ENCODE measurements at places on chromosomes 7 and 10.

GRCh38 chr10:9198611-9199010 lies 1144.1 kb downstream of the GATA3 start:
- DNase-seq, result no peak

- DNase-seq, result no peak
These were observed 7.5 kb downstream of the MET start for GRCh38 chr7:116679500-116679899.

- no peak for DNase-seq
These were observed 11.3 kb downstream of the INPP5A start for GRCh38 chr10:132548869-132549268.

DNA sequence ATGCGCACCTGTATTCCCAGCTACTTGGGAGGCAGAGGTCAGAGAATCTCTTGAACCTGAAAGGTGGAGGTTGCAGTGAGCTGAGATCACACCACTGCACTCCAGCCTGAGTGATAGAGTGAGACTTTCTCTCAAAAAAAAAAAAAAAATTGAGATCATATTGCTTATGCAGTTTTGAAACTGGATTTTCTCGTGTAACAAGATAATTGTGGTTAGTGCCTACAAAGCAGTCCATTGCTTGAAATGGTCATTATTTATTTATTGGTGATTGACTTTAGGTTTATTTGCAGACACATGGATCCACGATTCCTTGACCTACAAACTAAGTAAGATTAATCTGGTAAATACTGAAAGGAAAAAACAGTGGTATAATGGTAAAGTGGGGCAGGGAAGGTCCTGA lies 149.8 kb downstream of the TAX1BP1 start:
- no peak for DNase-seq

DNA sequence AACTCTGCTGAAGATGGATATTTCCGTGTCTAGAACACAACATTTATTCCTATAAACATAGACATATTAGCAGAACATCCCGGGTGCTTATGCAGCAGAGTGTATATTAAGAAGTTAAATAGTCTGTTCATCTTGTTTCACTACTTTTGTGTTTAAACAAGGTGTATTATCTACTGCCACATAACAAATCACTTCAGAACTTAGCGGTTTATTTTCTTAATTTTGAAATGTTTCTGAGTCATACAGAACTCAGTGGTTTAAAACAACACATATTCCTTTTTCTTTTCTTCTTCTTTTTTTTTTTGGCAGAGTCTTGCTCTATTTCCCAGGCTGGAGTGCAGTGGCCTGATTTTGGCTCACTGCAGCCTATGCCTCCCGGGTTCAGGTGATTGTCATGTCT lies 25.8 kb downstream of the DENND10 start:
- no peak for DNase-seq

GRCh38 chr10:97539523-97540200 lies 32.9 kb upstream of the ANKRD2 start:
- no peak for DNase-seq

GRCh38 chr7:36478745-36479144 lies 89.1 kb downstream of the ANLN start:
- no peak for DNase-seq

DNA sequence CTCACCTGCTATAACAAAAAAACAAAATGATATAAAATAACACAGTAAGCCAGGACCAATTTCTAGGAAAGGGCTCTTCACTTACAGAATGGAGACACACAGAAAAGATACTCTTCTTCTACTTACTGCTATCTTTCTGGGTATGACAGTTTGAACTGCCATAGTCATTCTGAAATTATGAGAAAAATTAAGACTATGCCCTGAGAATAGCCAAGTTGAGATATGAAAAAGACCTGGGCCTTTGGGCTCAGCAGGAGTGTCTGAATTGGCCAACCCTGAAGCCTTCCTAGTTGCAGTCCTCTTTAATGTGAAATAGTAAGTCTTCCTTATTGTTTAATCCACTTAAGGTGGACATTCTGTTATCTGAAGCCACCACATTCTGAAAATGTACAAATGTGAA lies 519.5 kb downstream of the GRID1 start:
- no peak for DNase-seq

GRCh38 chr10:117047947-117048346 lies 43.0 kb upstream of the SHTN1 start:
- no peak for DNase-seq

DNA sequence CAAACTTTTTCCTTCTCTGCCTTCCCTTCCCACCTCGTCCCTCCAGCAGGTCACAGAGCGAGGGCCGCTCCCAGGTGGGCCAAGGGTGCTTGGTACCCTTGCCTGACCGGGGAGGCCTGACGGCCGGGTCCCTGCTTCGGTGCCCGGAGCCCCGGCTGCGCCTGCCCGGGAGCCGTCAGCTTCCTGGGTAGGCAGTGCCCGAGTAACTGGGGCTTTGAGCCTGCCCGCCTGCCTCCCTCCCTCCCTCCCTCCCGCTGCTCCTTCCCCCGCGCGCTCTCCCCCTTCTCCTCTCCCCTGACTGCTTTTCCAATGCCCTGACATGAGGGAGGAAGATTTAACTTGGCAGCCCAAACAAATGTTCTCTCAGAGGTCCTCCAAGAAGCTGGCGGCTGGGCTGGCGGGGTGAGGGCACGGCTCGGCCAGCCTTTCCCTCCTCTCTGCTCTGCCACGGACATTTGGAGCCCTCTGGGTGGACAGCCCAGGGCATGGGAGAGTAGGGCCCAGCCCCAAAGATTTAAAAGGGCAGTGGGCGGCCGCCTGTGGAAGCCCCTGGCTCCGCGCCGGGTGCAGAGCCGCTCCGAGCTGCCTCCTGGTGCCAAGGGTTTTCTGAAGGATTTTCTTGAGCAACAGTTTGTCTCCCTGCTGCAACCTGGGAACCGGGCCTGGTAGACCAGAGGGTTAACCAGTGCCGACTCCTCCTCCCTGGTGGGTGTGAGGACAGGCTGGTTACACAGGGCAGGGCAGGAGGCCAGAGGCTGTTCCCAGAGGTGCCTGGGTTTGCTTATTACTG lies 2.0 kb downstream of the ZMIZ1 start:
- no peak for DNase-seq

DNA sequence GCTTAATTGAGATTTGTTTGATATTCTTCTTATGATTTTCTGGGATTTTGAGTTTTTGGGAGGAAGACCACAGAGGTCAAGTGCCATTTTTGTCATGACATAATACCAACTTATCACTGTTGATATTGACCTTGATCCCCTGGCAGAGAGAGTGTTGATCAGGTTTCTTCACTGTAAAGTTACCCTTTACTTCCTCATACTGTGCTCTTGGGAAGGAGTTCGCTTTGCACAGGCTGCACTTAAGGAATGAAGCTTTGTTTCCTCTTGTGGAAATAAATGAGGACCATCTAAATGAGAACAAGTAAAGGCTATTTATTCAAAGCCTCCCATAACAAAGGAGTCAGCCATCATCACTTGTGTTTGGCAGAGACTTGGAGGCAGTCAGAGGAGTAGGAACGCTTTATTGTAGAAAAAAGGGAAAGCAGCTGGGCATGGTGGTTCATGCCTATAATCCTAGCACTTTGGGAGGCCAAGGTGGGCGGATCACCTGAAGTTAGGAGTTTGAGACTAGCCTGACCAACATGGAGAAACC lies 16.1 kb downstream of the ST7 start:
- no peak for DNase-seq

GRCh38 chr7:48741545-48741944 lies 182.8 kb upstream of the CDC14C start:
- no peak for DNase-seq

DNA sequence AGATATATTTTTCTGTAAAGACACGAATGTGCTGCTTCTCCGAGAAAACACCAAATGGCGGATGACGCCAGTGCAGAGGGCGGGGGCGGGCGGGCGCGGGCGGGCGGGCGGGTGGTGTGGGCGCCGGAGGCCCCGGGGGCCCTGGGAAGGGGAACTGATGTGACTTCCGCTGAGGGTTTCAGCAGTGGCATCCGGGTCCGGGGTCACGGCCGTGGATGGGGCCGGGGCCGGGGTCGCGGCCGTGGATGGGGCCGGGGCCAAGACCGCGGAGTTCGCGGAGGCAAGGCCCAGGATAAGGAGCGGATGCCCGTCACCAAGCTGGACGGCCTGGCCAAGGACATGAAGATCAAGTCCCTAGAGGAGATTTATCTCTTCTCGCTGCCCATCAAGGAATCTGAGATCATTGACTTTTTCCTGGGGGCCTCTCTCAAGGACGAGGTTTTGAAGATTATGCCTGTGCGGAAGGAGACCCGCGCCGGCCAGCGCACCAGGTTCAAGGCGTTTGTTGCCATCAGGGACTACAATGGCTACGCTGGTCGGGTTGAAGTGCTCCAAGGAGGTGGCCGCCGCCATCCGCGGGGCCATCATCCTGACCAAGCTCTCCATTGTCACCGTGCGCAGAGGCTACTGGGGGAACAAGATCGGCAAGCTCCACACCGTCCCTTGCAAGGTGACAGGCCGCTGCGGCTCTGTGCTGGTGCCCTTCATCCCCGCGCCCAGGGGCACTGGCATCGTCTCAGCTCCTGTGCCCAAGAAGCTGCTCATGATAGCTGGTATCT lies 20.3 kb upstream of the IGF2BP3 start:
- no peak for DNase-seq

DNA sequence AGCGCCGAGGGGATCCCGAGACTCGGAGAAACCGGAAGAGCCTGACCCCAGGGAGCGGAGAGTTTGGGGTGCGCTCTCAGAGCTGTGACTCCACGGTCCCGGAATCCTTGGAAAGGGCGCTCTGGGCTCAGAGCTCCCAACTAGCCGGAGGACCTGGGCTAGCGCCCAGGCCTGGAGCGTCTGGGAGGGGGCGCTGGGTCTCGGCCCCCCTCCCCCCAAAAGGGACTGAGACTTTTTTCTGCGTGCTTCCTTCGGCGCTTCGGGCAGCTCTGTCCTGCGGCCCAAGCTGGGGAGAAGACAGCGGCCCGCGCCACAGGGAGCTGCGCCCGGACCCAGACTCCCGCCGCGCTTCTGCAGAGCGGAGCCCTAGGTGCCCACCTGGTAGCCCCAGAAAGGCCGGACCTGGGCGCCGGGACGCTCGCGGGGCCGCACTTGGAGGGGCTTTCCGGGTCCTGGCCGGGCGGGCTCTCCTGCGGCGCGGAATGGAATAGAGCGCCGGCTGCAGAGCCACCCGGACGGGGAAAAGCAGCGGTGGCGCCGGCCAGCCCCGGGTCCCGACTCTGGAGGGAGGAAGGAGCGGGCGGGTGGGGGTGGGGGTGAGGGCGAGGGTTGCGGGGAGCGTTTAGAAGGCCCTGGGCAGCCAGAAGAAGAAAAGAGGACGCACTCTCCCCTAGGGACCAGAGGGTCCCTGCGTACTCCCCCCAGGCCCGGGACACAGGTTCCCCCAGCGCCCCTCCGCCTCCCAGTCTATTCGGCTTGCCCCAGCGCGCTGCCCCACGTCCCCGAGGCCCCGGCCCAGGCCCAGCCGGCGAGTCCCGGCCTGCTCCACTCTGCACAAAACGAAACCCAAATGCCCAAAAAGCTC lies 4.7 kb downstream of the ZNF503 start:
- DNase-seq, result no peak

- DNase-seq, result no peak
These were observed 9.9 kb downstream of the ZSCAN25 start for GRCh38 chr7:99626661-99627060.

GRCh38 chr10:8979976-8980375 lies 925.5 kb downstream of the GATA3 start:
- no peak for DNase-seq

DNA sequence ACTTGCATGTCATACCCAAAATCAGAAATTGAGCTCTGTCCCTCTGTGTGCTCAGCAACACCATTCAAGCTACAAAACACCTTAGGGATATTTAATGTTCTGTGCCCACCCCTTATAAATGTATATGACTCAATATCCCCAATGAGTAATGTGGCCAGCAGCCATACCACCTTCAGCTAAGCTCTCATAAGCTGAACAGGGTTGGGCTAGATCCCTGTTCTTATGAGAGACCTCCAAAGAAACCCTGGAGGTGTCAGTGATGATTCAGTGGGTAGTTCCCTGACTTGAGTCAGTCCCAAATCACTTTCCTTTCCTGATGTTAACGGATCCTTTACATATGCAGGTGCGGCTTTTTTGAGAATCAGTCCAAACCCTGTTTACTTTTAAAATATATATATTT lies 253.8 kb downstream of the CREB5 start:
- no peak for DNase-seq

DNA sequence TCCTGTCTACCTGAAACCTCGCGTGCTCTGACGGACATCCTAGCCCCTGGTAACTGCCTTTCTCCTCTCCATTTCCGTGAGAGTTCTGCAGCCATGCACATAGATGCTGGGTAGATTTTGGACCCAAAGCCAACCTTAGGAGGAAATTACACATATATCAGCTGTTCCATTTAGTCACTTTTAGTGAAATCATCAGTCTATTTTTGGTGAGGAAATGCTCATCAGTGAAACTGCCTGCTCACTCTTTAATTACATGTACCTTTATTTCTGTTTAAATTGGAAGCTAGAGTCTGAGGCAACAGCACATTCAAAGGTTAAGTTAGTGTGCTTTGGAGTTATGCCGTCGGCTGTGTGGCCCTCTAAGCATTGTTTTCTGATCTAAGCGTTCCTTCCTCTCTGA lies 231.3 kb downstream of the WDR37 start:
- DNase-seq, result no peak

- DNase-seq, result no peak
These were observed 82.0 kb downstream of the DOCK4 start for GRCh38 chr7:112124061-112124766.

DNA sequence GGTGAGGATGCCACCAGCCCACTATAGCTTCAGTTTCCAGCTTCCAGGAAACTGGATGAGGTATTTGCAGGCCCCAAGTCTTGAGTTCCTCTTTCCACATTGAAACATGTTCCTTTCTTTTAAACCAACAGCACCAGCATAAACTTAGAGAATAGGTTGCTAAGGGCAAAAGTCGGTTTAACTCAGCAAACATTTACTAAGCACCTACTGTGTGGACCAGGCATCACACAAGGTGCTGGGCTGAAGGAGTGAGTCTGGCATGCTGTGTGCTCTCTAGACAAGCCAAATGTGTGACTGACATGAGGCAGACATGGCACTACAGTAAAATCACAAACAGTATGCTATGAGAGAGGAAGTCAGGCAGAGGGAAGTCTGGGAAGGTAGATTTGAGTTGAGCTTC lies 11.0 kb upstream of the RASSF4 start:
- no peak for DNase-seq

Measured in stimulated activated CD4-positive, alpha-beta T cell treated with anti-CD3 and anti-CD28 coated beads, Interleukin-1b, Interleukin-23, amount 100 ng/mL, for 1 hour (primary cell).